Vagina (tissue), 2 donors: ENCODE measurements at places on chromosomes 7 and 10. TPM values are rescaled to one million over a fixed set of nuclear protein-coding genes. Genes with fewer than 3 reads are reported as not detected.

GRCh38 chr7:39824456-39825200 is 125.4 kb upstream of the CDK13 start:
- no peak for DNase-seq

The UPK3B gene
- 2.7 TPM for total RNA-seq

GRCh38 chr7:151018421-151019129 is 5.7 kb downstream of the ATG9B start:
- no peak for DNase-seq

DNA sequence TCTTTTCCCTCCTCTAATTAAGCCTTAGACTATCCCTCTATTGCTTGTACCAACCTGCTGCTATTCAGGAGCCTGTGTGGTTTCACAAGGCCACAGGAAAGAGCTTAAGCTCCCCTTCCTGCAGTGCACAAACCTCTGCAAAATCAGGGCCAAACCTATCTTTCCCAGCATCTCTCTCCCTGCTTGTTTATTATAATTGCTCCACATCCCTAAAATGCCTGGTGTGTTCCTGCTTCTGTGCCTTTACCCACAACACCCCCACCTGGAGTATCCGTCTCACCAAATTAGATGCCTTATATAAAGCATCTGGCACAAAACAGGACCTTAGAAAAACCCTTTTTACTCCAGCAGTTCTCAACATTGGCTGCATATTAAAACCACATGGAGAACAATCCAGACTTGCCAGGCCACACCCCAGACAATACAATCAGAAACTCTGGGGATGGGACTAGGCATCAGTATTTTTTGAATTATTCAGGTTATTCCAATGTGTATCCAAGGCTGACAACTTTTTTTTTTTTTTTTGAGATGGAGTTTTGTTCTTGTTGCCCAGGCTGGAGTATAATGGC is 16.7 kb downstream of the SEC31B start:
- no peak for DNase-seq

GRCh38 chr7:23658831-23659427 is 21.1 kb upstream of the FAM221A start:
- DNase-seq = no peak

DNA sequence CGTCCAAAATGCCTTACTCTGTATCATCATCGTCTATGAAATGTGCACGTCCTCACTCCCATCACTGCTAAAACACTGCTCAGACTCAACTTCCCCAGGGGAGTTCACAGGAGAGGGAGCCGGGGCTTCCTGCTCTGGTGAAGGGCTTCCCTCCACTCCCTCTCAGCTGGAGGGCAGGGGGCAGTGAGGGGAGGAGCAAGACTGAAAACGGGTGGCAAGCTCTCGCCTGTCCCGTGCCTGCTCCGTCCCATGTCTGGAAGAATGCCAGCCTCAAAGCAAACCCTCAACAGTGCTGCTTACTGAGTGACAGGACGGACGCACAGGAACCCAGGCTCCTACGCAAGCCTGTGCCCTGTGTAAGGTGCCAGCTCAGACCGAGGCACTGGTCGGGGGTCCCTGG is 25.1 kb downstream of the PRKAG2 start:
- DNase-seq = no peak

DNA sequence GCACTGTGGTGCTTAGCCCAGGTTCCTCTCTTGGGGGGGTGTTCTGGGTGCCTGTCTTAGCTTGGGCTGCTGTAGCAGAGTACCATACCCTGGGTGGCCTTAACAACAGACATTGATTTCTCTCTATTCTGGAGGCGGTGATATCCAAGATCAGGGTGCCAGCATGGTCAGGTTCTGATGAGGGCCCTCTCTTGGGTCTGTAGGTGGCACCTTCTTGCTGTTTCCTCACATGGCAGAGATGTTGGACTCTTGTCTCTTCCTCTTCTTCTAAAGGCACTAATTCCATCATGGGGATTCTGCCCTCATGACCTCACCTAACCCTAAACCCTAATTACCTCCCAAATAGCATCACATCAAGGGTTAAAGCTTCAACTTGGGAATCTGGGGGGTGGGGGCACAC is 19.9 kb upstream of the CRHR2 start:
- DNase-seq = no peak

DNA sequence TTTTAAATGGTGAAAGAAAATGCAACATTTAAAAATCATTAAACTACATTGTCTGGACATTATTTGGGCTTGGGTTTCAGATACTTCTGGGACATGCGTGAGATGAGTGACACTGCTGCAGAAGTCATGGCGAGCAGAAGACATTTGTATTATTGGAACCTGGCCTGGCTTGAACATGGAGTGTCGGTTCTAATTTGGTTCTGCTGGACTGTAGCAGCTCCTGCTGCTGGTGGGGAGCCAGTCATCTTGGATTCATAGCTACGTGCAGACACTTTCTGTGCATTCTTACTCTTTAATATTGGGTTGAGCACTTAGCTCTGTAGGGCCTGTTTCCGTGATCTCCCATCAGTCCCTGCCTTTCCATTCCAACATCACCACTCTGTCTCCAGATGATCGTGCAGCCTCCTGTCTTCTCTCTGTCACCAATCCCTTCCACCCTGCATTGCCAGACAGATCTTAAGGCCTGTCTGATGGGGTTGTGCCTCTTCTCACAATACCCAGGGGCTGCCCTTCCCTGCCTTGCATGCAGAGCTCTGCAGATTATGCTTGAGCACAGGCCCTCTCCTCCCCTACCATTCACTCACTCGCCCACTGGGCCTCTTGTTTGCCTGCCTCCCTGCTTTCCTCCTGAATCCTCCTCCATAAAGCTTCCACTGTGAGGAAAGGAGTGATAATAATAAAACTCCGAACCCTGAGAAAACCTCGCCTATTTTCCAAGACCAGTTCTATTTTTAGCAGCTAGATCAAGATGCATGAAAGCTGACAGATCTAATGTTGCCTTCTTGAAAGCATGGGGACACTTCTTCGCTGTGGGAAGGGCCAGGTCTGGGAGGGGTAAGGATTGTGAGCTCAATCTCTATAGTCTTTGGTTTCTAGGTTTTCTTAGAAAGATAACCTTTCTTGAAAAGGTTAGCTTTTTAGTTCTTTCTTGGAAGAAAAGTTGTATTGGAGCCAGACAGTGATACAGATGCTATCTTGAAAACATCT is 32.9 kb downstream of the CELF2 start:
- no peak for DNase-seq

GRCh38 chr10:29243750-29244149 is 45.1 kb upstream of the LYZL1 start:
- DNase-seq = no peak

DNA sequence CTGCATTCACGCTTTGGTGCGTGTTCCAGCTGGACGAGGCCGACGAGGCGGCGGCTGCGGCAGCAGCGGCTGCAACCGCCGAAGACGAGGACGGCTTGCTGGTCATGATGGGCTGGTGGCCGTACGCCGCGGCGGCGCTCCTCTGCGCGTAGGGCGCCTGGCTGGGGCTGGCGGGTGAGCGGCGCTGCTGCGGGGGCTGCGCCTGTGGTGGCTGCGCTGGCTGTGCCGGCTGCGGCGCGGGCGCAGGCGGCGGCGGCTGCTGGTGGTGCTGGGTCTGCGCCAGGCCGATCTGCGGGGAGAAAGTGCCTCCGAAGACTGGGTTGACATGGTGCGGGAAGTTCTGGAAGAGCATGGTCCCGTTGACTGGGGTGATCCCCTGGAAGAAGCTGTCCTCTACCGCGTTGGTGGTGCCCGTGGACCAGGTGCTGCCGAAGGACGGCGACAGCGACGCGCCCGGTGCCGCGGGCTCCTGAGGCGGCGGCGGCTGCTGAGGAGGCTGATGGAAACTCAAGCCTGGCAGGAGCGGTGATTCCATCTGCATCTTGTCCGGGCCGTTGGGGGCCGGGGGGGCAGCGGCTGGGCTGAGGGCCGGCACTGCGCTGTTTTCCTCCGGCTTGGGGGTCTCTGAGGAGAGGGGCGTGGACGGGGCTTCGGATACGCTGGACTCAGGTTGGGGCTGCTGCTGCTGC is 51.1 kb downstream of the CPEB3 start:
- DNase-seq = no peak

DNA sequence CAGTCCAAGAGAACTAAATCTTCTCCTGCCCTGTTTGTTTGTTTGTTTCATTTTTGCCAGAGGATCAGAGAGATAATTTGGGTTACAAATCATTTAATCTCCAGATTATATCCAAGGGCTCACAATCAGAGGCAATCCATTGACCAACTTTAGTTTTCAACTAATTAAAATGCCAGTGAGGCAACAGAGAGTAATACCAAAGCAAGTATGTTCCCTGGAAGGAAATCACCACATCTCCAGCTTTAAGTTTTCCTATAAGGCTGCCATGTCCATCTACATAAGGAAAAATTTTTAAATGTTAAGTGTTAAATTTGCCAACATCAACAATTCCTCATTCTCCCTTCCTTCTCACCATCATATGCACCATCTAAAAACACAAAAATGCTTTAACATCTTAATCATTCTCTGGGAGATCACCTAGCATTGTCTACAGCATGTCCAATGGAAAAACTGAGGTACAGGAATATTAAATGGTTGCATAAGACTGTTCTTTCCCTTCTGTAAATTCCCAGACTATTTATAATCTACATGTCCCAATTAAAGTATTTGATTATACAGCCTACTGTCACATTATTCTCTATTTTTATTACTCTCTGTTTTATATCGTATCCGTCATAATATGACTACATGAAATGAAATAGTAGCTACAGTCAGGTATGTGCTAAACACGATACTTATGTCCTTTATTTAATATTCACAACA is 14.1 kb downstream of the USP54 start:
- no peak for DNase-seq

DNA sequence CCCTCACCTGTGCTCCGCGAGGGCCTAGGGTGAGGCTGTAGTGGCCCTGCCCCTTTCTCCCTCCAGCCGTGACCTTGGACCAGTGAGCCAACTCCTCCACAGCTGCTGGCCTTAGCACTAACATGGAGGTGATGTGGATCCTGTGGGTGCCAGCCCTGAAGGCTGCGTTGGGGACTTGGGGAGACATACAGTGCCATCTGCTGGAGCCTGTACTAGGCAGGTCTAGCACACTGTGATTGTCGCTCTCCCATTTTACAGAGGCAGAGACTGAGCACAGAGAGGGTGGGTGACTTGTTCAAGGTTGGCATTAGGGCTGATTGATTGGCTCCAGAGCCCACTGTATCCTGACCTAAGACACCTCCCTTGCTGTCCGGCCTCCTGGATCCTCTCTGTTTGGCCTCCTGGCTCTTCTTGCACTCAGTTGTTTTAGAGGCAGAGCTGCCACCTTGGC is 37.6 kb downstream of the PRF1 start:
- DNase-seq = no peak

DNA sequence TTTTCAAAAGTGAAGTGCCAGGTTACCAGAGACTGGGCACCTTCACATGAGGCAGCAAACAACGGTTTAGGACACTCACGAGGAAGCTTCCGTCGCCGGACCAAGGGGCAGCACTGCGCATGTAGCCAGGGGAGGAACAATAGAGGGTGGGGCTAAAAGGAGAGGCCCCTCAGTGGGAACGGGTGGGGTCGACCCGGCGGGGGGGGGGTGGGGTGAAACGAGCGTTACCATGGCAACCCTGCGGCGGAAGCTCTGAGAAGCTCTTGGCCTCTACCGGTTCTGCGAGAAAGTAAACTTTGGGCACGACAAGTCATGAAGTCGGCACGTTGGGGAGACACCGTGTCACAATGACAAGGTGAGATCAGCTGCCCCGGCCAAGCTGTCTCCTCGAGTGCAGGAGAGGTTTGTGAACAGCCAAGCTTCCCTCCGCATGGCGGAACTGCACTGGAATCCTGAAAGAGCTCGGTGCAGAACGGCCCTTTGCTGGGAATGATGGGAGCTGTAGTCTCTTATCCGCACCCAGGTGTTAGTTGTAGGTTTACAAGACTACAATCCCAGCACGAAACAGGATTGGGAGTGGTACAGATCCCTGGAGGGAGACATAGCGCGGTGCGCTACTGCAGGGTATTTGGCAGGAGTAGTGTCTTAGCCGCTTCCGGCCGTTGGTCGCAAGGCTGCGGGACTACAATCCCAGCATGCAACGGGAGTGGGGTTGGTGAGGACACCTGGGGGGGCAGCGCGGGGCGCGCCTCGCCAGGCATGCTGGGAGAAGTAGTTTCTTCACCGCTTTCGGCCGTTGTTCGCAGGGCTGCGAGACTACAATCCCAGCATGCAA is 72.8 kb upstream of the ZNF722 start:
- no peak for DNase-seq

The GPR15LG gene
- 98.0 TPM for total RNA-seq

DNA sequence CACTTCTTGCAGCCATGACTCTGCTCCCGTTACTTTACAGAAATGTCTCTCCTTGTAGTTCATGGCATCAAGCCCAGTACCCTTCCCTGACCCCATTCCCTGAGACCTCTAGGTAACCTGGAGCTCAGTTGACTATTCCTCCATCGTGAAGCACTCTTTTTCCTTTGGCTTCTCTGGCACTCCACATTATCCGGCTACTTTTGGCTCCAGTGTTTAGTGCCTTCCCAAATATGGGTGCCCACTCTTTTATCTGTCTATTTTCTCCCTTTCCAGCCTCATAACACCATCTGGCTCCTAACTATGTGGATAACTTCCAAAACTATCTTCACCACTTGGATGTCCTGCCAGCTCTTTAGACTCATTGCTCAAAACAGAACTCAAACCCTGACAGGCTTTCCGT is 744.7 kb upstream of the GALNT17 start:
- no peak for DNase-seq

The PALD1 gene
- total RNA-seq = 6.9 TPM

The GPNMB gene
- total RNA-seq = 113 TPM

The GIMAP5 gene
- total RNA-seq = 24.1 TPM

DNA sequence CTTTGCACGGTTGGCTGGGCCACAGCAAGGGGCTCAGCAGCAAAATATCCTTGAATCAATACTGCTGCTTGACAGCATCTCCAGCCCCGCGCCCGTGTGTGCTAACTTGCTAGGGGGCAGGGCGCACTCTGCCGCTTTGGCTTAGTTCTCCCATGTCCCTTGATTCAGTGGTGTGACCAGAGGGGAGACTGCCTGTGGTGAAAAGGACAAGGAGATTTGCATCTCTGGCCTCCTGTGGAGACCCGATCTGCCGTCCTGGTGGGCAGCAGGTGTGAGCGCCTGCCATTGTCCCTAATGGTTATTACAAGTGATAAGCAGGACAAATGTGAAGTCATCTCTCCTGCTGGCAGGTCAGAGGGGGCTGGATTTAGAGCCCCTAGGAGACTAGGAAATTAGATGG is 500.2 kb upstream of the GALNT17 start:
- DNase-seq = no peak

DNA sequence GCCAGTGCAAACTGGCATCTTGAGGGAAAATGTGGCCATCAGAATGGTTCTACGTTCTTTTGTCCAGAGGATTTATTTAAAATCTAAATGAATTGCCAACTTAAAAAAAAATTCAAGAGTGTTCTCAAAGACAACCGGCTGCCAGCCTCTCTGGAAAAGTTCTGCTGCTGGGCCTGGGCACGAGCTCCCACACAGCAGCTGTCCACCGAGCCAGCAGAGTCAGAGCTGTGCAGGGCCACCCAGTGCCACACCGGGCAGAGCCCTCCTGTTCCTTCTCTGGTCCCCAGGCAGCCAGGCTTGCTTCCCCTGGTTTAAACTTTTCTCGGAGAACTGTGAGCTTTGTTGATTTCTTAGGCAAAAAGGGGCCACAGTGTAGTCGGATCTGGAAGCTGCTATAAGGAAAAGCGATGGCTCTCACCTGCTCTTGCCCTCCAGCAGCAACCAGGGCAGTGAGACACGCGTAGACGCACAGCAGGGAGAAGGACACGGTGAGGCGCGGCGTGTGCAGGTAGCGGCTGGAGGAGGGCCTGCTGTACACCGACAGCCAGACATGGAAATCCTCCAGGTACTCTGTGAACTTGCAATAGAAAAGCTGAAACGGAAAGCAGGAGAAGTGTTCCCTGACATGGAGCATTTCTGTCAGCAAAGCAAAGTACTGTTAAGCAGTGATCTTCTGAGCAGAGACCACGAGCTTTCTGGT is 111.6 kb downstream of the PKD1L1 start:
- DNase-seq = no peak

The ANKRD61 gene
- total RNA-seq = not detected
